ENCODE measurements at places on chromosomes 7 and 10.

GRCh38 chr10:77863446-77863845 is 63.1 kb downstream of the DLG5 start:
- DNase-seq = no peak

GRCh38 chr10:103843045-103843444 is 12.3 kb downstream of the SH3PXD2A start:
- DNase-seq = no peak

GRCh38 chr10:6072215-6072934 is 10.2 kb upstream of the IL2RA start:
- DNase-seq = no peak

DNA sequence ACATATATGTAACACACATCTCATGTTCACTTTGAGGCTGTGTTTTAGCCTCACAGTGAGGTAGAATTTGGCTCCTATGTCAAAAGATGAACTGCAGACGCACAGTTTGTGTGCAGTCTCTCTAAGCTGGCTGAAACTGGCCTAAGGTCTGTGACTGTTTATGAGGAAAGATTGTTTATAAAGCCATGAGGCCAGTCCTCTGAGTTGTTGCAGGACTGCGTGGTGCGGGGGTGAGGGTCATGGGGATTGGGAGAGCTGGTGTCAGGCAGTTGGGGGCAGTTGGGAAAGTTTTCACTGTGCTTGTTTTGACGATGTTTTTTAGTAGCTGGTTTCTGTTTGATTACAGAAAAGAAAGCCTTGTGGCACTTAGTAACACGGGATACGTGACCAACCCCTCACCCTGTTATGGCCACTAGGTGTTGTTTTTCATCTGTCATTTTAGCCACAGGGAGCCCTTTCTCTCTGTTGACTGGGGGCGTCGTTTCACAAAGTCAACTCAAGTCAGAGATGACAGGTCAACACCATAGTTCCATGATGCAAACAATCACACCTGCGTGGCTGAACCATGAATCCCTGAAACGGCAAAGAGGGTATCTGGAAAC is 310.9 kb downstream of the CCDC3 start:
- DNase-seq = no peak

DNA sequence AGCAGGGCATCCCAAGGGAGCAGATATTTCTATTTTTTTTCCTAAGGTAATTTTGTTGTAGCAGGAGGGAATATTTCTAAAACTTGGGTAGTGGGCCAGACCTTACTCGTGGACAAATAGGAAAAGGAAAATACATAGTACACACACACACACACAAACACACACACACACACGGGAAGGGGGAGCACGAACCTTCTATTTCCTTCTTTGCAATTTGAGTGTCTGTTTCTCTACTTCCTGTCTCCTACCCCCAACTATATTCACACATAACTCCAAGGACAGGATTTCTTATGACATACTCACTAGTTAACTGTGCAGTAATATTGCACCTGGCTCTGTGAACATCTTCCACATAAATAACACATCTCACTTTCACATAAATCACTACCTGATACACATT is 4.4 kb downstream of the LDB1 start:
- DNase-seq = no peak

GRCh38 chr10:86071758-86072157 is 294.8 kb downstream of the GRID1 start:
- no peak for DNase-seq

- DNase-seq = no peak
Measured at GRCh38 chr7:128458956-128459355, 3.3 kb downstream of the HILPDA start.

Measured in HS-27A (cell line).